A673 (cell line): ENCODE measurements at places on chromosomes 3 and 15.

DNA sequence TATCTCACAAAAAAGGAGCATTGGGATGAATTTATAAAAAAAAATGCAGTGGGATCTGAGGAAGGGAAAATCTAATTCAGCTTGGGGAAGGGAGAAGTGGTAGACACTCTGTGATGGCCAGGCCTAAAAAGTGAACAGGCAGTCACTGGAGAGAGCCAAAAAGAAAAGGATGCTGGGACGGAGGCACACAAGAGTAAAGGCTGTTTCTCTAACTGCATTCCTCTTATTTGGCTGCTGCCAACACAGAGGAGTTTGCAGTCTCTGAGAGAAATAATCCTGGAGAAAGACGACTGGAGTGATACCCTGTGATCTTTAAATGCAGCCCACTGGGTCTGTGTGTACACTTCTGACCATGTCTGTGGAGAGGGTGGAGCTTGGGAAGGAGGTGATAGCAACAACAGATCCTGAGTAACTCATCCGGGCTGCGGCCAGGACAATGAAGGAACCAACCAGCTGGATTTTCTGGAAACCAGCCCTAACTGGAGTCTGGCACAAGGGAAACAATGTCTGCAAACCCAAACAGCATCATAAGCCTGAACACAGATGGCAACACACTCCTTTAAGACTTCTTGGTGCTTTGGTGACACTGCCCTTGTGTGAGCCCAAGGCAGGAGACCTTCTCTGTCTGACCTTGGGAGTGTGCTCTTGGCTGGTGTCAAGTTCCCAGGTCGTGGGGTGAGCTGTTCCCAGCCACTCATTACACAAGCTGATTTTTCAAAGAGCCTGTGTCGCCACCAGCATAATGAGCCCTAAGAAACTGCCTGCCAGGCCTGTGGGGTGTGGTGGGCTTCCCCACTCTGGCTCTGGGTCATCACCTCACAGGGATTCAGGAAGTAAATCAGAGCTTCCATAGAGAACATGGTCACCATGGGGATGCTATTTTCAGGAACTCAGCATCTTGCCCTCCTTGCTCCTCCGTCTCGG is 8.0 kb downstream of the FYCO1 start:
- DNase-seq = no peak

DNA sequence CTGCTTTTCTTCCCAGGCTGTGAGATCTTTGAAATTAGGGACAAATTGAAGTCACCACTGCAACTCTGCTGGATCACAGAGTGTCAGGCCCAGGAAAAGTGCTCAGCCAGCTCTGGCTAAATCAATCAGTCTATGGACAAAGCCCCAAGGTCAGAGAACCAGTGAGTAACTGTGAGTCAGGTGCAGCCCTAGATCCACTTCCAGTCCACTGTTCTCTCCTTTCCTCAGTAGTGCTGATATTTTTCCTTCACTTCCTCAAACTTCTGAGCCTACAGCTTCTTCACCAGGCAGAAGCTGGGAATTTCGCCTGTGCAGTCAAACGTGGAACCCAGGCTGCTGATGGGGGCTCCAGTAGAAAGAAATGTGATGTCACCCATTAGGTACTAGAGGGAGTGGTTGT is 75.1 kb upstream of the TRIM42 start:
- no peak for DNase-seq

- no peak for DNase-seq
These were observed 59.0 kb downstream of the EPHB3 start for GRCh38 chr3:184620475-184621119.

DNA sequence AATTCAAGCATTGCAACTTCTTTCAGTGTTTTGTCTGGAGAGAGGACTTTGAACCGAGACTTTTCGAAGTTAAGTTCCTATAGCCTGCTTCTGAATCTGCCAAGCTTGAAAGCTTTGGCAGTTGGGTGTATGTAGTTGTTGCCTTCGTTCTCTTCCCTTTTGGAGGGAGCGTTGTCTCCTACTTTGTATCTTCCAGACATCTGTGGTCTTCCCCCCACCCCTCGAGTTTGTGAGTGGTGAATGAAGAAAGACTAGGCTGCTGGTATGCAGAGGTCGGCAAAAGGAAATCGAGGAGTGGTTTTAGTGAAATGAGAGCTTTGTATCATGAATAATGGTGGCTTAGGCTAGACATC is 1.3 kb downstream of the CTNNB1 start:
- DNase-seq = peak; percentile 15

- DNase-seq = no peak
These were observed 56.2 kb downstream of the ZNF445 start for GRCh38 chr3:44421280-44421679.

DNA sequence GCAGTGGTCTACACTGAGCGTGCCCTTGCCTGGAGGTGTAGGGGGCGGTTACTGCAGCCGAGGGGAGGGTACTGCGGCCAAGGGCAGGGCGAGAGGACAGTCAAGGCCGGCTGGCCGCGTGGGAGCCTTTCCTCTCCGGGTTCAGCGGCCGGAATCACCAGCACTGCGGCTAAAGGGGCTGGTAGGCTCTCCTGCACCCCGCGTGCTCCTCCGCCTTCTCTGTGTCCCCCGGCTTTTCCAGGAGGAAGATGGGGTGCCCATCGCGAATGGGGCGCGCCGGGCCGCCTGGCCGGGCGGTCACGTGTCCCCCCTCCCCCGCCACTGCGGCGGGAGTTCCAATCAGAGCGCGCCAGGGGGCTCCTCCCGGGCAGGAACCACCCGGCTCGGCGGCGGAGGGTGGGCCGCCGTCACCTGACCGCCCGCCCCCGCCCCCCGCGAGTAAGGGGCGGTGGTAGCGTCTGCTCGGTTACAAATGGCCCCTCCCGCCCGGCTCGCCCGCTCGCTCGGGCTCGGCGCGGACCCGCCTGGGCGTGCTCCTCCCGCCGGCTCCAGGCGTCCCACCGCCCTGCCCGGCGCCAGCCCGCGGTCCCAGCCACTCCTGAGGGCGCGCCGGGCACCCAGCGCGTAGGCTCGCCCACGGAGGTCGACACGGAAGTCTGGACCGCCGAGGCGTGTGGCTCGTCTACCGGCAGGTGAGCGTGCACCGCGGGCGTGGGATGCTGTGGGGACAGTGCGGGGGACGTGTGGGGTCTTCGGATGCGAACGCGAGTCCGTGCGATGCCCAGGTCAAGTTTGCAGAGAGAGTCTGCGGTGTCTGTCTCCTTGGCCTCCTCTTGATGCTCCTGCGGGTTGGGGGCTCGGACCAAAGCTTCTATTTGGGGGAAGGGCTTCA is 242.6 kb upstream of the TOPAZ1 start:
- DNase-seq = peak; percentile 80

GRCh38 chr3:147299656-147300055 is 106.7 kb downstream of the ZIC4 start:
- no peak for DNase-seq

GRCh38 chr15:69855258-69856000 is 242.3 kb downstream of the TLE3 start:
- DNase-seq = peak; percentile 60

DNA sequence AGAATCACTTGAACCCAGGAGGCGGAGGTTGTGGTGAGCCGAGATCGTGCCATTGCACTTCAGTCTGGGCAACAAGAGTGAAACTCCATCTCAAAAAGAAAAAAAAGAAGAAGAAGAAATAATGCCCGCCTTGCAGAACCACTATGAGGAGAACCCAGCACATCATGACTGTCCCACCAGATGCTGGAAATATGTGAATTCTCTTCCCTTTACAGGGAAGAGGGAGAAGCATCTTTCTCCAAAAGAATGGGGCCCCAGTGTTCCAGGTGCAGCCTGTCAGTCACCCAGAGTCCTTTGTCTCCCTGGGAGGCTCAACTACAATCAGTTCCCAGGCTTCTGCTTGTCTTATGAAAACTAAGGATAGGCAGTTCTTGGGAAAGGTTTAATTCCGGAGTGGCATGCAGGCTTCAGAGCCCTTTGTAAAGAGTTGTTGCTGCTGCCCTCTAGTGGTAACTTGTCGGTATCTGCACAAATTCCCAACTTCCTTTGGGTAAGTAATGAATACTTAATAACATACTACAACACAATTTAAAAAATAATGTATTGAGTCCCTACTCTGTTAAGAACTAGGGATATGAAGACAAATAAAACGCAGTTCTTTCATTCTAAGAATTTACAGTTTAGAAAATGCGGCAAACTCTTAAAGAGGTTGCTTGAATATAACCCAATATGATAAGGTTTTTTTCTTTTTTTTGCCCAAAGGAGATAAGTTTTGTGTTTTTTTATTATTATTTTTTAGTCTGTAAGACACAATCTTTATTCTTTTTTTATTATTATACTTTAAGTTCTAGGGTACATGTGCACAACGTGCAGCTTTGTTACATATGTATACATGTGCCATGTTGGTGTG is 18.6 kb upstream of the TICRR start:
- DNase-seq = peak; percentile 85

GRCh38 chr15:77251662-77252061 is 168.2 kb downstream of the PEAK1 start:
- peak; percentile 47 for DNase-seq

- DNase-seq = no peak
These were observed 46.9 kb upstream of the SLC7A14 start for GRCh38 chr3:170632780-170633179.

DNA sequence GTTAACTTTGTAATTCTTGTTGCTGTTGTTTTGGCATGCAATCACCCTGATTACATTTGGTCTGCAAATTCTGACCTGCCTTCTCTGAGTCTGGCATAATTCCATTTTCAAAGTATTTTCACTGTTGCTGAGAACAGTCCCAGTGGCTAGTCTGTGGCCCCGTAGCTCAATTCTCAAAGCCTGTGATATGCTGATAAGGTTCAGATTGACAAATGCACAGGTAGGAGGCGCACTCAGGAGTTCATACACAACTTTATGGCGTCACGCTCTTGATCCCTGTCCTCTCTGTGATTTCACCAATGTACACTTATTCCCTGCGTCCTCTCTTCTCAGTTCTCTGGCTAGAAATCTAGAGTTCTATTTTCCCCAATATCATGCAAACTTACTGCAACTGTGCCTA is 376.6 kb upstream of the SLCO3A1 start:
- no peak for DNase-seq

- DNase-seq = no peak
These were observed 135.4 kb downstream of the NSMCE3 start for GRCh38 chr15:29134239-29134638.

- no peak for DNase-seq
These were observed 24.9 kb upstream of the HGD start for GRCh38 chr3:120706950-120707349.

DNA sequence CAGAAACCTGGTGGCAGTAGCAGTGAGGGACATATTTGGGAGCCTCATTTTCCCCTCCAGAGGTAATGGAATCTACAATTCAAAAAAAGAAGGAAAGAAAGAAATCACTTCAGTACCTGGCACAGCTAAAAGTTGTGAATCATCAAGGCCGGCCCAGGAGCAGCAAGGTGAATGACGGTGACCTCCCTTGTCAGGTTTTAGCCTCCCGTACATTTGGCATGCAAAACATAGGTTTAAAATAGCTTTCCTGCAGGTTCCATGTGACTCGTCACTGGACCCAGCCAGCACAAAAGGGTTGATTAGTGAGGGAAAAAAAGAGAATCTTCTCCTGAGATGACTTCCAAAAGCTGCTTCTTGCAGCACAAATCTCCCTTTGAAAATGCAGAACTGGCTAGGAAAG is 394.2 kb downstream of the LSAMP start:
- DNase-seq = no peak

- no peak for DNase-seq
These were observed 47.9 kb downstream of the FGD5 start for GRCh38 chr3:14866627-14867026.

GRCh38 chr3:7346364-7346763 is 485.4 kb downstream of the GRM7 start:
- no peak for DNase-seq

GRCh38 chr15:52524223-52525136 is 4.2 kb downstream of the MYO5A start:
- no peak for DNase-seq

- DNase-seq = no peak
These were observed 797 bp downstream of the PAQR9 start for GRCh38 chr3:142962520-142963233.

DNA sequence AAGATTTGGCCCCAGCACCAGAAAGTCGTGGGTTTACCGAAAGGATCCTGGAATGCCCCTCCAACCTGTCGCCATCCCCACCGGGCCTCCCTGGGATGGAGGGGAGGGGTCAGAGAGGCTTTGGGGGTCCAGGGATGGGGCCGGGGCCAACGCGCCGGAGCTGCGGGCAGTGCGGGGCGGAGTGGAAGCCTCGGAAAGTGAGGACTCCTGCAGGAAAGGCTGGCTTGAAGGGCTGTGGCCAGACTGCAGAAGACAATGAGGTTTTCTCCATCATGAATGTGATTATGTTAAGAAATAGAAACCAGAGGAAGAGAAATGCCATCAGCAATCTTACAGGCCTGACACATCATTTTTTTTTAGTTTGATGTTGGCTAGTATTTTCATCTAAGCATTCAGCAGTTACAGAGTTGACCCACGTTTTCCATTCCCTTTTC is 738 bp downstream of the YEATS2 start:
- no peak for DNase-seq

DNA sequence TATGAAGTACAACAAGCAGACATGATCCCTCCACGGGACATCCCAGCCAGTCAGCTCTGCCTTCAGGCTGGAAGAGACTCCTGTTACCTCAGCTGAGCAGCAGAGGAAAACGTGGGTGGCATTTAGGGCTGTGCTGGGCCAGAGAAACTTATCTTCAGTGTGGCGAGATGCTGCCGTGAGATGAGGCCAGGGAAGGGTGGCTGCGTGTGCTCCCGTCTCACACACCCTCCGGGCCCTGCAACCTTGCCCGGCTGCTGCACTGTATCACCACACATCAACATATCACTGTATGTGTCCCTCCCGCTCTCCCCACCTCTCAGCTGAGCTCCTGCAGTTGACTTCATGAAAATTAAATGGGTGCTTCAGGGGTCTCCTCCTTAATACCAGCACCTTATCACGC is 23.4 kb downstream of the BMF start:
- no peak for DNase-seq

GRCh38 chr3:12710062-12710461 is 46.1 kb upstream of the RAF1 start:
- no peak for DNase-seq

DNA sequence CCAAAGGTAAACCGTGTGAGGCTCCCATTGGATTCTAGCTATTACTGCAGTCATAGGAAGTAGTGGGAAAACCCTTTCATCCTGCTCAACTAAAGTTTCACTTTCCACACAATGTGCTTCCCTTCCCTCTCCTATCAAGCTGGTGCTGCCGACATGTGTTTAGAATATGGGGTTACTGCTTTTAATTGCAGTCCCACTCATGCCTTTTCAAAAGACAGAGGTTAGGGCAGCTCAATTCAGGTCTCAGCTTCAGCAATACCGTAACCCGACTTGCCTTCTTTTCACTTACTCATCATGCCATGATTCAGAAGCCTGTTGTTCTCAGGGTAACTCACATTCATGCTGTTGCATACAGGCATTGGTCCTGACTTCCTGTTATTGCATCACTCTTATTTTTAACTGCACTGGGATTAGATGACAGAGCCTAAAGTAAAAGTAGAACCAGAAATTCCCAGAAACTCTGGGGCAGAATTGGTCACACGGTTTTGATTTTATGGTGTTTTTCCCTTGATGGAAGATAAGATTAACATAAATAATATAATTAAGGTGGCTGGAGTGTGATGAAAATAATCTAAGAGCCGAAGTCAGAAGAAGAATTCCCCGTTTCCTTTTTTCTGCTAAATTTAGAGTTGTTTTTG is 45.7 kb downstream of the C2CD4B start:
- DNase-seq = peak; percentile 87

GRCh38 chr3:81161851-81162250 is 599.6 kb downstream of the GBE1 start:
- DNase-seq = no peak

GRCh38 chr3:172561897-172562640 is 38.8 kb upstream of the TNFSF10 start:
- DNase-seq = no peak

- DNase-seq = no peak
These were observed 1.7 kb downstream of the TLR9 start for GRCh38 chr3:52223449-52224408.

- DNase-seq = no peak
These were observed 190.1 kb downstream of the UBE3A start for GRCh38 chr15:25248583-25249235.
